ENCODE measurements at places on chromosomes 13 and 19. TPM values are rescaled to one million over a fixed set of nuclear protein-coding genes. Genes with fewer than 3 reads are reported as not detected.

KCNRG gene
- 3.0 TPM for total RNA-seq

- no peak for ATAC-seq
These were observed 535 bp downstream of the CDKN2D start for GRCh38 chr19:10568062-10568825.

F7 gene
- 0.54 TPM for total RNA-seq

URAD gene
- total RNA-seq, result not detected

GRCh38 chr13:102028868-102029267 lies 373.0 kb downstream of the FGF14 start:
- ATAC-seq, result no peak

- ATAC-seq, result no peak
These were observed 591.4 kb downstream of the FGF9 start for GRCh38 chr13:22262001-22262885.

C5AR2 gene
- 1.6 TPM for total RNA-seq

DNA sequence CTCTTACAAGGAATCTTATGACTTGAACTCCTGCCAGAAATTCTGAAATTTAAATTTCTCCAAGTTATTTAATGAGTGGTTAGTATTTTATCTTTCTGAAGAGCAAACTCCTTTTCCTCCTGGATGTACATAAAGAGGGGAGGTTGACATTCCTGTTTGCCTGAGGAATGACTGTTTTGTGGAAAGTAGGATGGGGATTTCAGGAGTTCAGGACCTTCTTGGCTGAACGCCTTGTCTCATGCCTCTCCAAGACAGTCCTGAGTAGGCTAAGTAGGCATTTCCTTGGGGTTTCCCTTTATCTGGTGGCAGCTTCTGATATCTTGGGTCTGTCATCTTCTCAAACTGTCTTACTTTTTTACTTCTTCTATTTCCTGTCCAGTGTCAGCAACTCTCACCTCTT lies 356.6 kb downstream of the TDRD3 start:
- no peak for ATAC-seq

- ATAC-seq, result no peak
These were observed 69.4 kb downstream of the C13orf42 start for GRCh38 chr13:51041710-51042109.

DNA sequence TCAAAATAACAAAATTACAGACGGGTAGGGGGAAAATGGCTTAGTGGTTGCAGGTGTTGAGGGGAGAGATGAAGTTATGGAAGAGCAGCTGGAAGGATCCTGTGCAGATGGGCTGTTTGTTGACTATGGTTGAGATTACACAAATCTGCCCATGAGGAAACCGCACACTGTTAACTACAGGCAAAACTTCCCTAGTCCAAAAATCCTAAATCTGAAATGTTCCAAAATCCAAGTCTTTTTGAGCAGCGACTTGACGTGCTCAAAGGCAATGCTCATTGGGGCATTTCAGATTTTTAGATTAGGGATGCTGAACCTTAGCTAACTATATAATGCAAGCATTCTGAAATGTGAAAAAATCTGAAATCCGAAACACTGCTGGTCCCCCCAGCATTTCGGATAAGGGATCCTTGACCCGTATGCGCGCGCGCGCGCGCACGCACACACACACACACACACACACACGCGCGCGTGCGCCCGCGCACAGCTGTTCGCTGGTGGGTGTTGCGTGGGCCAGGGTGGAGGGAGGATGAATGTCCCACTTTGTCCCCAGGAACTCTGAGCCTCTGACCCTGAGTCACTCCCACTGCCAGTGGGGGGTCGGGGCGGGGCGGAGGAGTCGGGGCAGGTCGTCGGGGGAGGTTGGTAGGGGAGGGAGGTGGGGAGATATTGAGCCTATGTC lies 6.8 kb downstream of the F2RL3 start:
- ATAC-seq, result no peak

DNA sequence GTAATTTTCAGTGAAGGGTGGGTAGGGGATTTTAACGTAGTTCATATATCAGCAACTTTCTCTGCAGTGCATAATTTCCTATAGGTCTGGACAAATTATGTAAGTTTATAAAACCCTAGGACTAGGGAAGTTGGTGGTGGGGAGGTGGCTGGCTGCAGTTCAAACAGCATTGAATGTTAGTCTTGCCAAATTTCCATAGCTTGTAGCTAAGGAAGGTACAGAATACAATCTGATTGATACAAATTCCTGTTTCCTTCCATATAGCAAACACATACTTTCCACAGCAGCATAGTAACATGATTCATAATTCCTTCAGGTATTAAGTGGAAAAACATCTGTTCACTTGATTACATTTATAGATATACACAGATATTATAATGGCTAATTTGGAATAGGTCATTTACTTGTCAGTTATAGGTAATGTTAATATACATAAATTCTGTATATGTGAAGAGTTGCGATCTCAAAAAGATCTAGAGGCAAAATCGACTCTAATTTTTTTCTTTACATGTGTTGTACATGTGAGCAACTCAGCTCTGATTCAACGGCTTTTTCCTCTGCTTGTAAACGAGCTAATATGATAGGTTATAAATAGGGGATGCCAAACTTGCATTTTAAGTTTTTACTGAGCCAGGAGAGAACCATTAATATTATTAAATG lies 233.4 kb upstream of the CSNK1A1L start:
- no peak for ATAC-seq

DNA sequence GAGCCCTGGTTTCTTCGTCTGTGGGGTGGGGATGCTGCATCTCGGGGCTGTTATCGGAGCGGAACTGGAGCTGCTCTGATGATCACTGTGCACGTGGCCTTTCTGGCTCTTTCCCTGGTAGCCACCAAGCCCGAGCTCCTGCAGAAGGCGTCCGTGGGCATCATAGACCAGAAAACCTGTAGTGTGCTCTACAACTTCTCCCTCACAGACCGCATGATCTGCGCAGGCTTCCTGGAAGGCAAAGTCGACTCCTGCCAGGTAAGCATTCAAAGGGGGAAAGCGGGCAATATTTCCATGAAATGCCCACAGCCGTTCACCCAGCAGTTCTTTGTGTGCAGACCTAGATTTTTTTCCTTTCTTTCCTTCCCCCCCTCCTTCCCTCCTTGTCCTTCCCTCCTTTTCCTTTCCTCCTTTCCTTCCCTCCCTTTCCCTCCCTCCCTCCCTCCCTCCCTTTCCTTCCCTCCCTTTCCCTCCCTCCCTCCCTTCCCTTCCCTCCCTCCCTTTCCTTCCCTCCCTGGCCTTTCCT lies 9.4 kb downstream of the TIMM13 start:
- ATAC-seq, result no peak

FGF21 gene
- not detected for total RNA-seq

LHB gene
- not detected for total RNA-seq

GRCh38 chr19:14817052-14817451 lies 17.9 kb downstream of the OR7A5 start:
- no peak for ATAC-seq

DNA sequence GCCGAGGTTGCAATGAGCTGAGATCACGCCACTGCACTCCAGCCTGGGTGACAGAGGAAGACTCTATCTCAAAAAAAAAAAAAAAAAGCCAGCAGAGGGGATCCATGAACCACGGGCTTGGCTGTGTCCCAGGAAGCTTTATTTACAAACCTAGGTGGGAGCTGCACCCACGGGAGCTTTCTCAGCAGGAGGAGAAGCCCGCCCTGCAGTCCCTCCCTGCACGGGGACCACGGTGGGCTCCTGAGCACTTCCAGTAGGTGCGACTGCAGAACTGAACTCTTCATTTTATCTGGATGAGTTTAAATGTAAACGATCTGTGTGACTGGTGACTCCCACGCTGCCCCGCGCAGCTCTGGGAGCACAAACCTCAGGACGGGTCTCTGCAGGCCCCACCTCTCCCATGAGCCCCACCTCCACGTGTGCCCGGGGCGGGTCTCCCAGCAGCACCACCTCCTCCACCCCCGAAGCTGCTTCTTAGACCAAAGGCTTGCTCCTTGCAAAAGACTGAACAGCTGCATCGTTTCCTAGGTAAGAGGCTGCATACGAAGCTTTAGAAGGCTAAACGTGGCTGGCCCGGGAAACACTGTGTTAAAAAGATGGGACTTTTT lies 66.4 kb downstream of the SPACA7 start:
- no peak for ATAC-seq

DNA sequence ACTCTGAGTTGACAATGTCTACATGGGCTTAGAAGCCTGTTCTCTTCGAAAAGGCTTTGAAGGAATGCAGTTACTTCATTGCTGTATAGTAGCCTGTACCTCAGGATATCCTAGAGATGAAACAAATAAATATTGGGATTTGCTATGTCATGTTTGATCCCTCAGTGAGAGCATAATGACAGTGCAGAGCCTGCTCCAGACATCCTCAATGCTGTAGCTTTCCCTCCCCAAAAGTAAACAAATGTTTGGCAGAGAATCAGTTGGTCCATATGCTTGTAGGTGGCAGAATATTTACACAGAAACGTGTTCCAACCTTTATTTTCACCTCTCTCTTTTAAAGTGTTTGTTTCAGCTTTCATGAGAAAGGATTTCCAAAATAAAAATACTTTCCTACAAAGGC lies 515.3 kb upstream of the SGCG start:
- ATAC-seq, result no peak

Data from gastroesophageal sphincter (tissue), 4 donors.